Ammon's horn (tissue), 1 donor: ENCODE measurements at places on chromosomes 2 and 18.

- DNase-seq = no peak
Measured at GRCh38 chr2:105397953-105398335, 907 bp downstream of the FHL2 start.

GRCh38 chr2:142946941-142947340 is 69.5 kb downstream of the KYNU start:
- DNase-seq = no peak

GRCh38 chr2:15316370-15316814 is 244.7 kb downstream of the NBAS start:
- DNase-seq = no peak

GRCh38 chr2:126971162-126971480 is 72.4 kb downstream of the TEX51 start:
- no peak for DNase-seq

- DNase-seq = no peak
Measured at GRCh38 chr2:129113776-129114175, 795.1 kb upstream of the HS6ST1 start.

DNA sequence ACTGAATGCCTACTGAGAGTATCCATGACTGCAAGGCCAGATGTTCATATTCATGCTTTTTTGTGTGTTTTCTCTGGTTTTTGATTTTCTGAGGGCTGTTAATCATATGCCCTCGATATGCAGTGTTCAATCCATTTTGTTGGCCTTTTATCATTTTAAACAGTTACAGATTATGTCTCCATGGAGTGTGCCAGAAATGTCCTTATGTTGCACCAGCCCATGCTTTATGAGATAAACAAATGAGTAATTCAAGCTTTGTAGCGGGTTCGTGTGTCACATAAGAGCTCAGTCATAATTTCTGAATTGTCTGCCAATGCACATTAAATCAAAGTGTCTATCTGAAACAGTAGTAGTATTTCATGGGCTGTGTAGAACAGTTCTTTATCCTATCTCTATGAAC is 583.0 kb downstream of the THSD7B start:
- peak; percentile 62 for DNase-seq

GRCh38 chr2:3626812-3627499 is 31.0 kb upstream of the ALLC start:
- no peak for DNase-seq

DNA sequence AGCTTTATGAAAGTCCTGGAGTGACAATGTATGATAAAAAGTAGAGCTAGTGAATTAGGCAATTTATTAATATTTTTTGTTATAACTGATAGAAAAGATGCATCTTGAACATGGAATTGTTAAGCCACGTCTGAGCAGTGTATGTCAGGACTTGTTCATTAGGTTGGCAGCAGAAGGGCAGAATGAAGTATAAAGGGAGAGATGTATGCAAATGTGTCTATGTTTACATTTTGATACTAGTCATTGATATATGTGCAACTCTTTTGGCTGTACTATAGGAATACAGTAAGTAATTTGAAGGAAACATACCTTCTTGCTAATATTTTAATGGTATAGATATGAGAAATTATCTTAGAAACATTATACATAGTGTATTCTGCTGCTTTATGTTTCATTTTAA is 49.0 kb upstream of the TMEM247 start:
- DNase-seq = no peak

GRCh38 chr2:191885098-191885497 is 38.2 kb upstream of the CAVIN2 start:
- no peak for DNase-seq

- DNase-seq = no peak
Measured at GRCh38 chr2:111058264-111058663, 62.5 kb upstream of the BCL2L11 start.

- no peak for DNase-seq
Measured at GRCh38 chr2:219228041-219228910, 1.2 kb downstream of the ATG9A start.

DNA sequence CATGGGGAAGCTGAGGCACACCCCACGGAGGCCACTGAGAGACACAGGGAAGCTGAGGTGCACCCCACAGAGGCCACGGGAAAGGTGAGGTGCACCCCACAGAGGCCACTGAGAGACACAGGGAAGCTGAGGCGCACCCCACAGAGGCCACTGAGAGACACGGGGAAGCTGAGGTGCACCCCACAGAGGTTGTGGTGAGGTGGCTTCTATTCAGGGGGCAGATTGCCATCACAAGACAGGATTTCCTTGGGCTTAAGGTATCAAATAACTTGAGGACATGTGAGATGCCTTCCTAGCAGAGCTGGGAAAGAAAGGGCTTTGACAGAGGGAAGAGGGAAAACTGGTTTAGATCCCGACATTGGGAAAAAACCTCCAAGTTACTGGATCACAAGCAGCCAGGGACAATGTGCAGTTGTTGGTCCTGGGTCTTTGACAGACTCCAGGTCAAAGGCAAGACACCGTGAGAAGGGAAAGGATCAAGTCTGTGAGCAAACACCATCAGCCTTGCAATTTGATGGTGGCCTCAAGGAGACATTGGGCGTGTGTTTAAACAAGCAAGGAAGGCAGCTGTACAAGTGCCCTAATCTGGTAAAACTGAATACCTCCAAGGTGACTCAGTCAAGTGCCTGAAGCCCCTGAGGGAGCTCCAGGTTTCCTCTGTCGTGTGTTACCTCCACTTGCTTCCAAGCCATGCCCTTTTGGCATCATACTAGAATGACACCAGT is 133.2 kb upstream of the EPAS1 start:
- DNase-seq = no peak

- DNase-seq = no peak
Measured at GRCh38 chr2:2993172-2993692, 384.4 kb downstream of the EIPR1 start.

DNA sequence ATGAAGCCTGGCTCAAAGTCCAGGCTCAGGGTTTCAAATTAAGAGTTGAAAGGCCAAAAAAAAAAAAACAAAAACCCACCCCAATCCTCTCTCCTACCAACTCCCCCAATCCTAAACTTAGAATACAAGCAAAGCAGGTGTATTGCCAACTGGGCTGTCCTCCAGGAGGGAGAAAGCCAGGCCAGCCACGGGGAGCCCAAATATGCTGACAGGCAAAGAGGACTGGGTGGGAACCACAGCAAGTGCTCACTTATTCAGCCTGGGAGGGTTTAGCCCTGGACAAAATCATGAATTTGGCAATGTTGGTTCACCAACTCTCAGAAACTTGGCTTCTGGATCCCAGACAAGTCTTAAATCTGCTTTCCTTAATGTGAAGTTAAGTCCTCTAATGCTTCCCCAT is 36.5 kb downstream of the GKN2 start:
- DNase-seq = no peak

DNA sequence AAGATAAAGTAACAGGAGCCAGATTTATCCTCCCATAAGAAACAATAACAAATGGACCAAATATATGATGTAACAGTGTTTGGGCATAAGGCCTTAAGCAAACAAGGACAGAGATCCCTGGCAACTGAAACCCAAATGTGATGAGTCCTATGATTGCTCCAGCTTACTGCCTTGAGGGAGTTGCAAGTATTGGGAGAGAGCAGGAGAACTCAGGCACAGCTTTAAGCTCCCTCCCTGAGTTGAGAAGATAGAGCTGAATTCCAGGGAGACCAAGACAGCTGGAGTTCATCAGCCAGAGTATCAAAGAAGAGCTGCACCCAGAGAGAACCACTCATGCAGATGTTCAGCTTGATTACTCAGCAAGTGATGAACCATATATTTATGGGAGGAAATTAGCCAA is 814.5 kb upstream of the RAB6C start:
- no peak for DNase-seq

DNA sequence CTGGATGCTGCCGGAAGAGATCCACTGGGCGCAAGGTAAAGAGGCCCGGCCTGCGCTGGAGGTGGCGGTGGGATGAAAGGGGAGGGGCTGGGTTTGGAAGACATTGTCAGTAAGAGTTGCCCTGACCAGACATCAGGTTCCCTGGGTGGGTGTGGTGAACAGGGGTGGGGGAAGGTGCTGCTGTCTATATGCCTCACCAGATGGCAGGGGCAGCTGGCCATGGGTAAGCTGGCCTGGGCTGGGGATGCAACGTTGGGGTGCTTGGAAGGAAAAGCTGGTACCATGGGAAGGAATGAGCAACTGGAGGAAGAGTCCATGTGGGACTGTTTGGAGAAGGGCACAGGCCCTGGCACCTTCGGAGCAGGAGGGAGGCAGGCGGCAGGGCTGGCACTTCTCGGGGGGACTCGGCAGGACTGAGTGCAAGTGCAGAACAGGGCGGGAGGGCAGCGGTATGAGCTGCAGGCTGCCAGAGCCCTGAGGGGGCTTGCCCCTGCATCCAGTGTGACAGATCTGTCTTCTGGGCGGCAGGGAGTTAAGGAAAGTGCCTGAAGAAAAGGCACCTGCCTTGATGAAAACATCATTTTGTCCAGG is 146.4 kb downstream of the DYSF start:
- no peak for DNase-seq

DNA sequence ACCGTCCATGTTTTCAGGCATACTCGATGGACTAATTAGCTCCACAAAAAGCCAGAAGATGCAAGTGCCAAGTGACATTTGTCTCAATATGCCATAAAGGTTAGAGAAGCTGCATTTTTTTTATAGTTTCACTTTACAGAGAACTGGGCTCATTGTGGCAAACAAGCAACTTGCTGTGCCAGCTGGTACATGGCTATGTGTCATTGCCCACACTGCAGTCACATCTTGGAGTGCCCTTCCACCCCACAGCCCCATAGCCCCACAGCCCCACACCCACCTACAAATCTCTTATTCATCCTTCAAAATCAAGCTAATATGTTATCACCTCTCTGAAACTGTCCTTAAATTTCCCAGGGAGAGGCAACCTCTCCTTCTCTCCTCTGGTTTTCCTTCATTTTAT is 451.9 kb downstream of the ARHGAP15 start:
- no peak for DNase-seq

DNA sequence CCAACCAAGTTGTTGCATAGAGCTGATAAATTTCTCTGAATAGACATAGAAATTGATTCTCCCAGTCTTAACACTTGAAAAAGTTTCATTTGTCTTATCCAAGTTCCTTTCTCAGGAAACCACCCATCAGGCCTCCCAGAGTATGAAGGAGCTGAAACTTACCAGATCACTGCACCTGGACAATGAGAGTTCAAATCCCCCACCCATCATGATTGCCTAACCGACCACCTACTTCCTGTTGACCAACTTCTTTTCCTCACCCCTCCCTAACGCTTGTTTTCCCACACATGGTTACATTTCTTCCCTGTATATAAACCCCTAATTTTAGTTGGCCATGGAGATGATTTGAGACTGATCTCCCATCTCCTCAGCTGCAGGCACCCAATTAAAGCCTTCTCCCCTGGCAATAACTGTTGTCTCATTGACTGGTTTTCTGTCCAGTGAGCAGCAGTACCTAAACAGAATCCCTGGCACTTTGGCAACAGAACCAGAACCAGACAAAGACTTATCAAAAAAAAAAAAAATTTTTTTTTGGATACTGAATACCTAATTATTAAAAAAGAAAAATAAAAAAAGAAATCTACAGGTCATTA is 103.0 kb downstream of the SPIRE1 start:
- DNase-seq = no peak

GRCh38 chr2:74939919-74940812 is 18.3 kb upstream of the POLE4 start:
- no peak for DNase-seq

DNA sequence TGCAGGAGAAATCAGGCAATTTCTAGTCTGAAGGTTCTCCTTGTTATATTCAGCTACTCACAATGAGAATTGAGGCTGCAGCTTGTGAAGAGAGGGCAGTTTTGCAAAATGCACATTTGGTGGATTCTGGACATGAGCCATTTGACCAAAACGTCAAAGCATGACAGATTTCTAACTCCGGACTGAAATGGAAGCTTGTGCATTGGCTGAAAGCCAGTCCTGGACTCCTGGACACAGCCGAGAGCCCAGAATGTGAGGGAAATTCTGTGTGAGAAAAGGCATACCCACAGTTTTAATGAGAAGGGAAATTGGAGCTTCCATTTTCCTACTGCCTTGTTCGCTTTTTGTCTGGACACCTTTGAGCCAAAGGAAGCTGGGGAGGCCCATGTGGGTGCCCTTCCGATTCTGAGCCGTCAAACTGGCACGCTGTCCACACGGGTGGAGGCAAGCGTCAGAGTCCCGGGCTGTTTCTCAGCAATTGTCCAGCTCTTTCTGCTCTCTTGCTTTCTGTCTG is 23.7 kb upstream of the ROCK2 start:
- DNase-seq = peak; percentile 53

- peak; percentile 77 for DNase-seq
Measured at GRCh38 chr2:102033031-102033749, 41.4 kb downstream of the IL1R2 start.

DNA sequence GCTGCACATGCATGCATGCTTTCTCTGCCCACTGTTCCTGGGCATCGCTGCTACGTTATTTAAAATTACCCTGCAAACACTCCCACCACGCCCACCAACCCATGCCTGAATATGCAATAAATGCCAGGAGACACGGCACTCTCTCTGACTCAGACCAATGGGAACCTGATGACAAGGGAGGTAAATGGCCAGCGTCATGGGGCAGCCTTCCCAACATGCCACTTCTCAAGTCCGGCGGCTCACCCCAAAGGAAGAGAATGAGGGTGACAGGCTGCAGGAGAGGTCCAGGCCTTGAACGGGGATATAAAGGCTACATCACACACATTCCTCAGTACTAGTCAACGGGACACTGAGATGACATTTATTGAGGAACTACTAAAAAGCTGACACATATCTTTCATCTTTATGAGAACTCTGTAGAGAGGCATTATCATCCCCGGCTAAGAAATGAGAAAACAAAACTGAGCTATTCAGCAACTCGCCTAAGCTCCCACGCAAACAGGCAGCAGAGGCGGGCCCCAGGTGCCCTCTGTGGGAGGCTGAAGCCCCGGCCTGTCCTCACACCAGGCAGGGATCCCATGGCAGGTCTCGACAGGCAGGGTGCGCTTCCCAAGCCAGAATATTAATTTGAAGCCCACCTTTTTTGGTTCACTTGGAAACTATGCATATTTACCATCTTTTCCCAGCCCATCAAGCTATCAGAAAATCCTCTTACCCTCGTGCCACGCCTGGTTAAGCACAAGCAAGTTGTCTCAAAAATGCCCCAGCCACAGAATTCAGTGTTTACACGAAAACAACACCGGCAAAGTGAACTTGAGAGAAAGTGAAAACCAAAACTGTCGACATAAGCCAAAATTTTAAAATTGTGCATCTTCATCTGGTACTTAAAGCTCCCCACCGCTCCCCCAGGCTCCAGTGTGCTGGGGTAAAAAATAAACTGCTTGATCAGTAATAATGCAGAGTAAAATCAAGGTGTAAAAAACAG is 166.3 kb downstream of the HDAC4 start:
- no peak for DNase-seq

- no peak for DNase-seq
Measured at GRCh38 chr2:224160917-224161316, 121.8 kb upstream of the SERPINE2 start.
